Transverse colon (tissue), 4 donors: ENCODE measurements at places on chromosomes 1 and 21. TPM values are rescaled to one million over a fixed set of nuclear protein-coding genes. Genes with fewer than 3 reads are reported as not detected.

Gene ARMH1
- total RNA-seq = 0.40 TPM

Gene S100A1
- total RNA-seq = 4.4 TPM

GRCh38 chr1:192958871-192959270, 100.3 kb downstream of the UCHL5 start:
- DNase-seq = no peak

DNA sequence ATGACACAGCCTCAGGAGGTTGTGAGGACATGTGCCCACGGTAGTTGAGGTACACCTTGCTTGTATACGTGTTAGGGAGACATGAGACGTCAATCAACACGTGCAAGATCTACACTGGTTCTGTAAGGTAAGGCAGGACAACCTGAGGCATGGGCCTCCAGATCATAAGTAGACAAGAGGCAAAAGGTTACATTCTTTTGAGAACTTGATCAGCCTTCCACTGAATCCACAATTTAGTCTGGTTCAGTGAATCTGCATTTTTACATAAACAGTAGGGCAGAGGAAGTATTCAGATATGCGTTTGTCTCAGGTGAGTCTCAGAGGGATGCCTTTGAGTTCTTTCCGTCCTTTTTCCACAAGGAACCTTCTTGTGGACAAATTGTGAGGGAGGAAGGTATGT, 348.9 kb downstream of the ASTN1 start:
- DNase-seq = no peak

GRCh38 chr1:63693944-63694571, 79.8 kb upstream of the ROR1 start:
- DNase-seq = no peak

- no peak for DNase-seq
Measured at GRCh38 chr1:212127221-212127620, 91.7 kb downstream of the DTL start.

- no peak for DNase-seq
Measured at GRCh38 chr1:182127656-182128055, 66.1 kb upstream of the ZNF648 start.

DNA sequence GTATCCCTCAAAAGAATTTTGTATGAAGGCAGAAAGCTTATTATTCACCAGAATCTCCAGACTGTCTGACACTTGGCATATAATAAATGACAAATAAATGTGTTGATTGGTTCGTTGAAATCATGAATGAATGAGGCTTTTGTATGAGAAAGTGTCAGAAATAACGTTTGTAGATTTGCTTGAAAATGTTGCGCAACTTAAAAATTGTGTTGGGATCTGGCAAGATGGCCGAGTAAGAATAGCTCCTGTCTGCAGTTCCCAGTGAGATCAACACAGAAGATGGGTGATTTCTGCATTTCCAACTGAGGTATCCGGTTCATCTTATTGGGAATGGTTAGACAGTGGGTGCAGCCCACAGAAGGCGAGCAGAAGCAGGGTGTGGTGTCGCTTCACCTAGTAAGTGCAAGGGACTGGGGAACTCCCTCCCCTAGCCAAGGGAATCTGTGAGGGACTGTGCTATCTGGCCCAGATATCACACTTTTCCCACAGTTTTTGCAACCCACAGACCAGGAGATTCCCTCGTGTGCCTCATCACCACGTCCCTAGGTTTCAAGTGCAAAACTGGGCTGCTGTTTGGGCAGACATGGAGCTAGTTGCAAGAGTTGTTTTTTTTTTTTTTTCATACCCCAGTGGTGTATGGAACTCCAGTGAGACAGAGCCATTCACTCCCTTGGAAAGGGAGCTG, 759.0 kb downstream of the LTN1 start:
- DNase-seq = no peak

DNA sequence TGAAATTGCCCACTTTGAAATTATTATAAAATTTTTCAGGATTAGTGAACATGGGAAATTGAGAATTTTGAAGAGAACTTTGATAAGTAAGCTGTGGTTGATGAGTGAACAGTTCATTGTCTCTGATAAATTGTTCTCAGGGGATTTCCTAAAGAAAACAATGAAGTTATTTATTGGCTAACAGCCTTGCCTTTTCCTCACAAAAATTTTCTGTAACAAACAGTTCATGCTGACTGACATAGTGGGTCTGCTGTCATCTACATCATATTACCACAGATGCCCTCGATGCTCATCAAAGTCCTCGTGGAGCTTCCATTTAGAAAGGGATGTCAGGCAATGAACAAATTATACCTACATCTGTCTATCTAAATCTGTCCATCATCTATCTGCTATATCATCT, 113.4 kb downstream of the PTBP2 start:
- no peak for DNase-seq
